ENCODE measurements at places on chromosomes 6 and 20.

- no peak for DNase-seq
Observed at GRCh38 chr6:142857233-142857761, 87.7 kb downstream of the HIVEP2 start.

DNA sequence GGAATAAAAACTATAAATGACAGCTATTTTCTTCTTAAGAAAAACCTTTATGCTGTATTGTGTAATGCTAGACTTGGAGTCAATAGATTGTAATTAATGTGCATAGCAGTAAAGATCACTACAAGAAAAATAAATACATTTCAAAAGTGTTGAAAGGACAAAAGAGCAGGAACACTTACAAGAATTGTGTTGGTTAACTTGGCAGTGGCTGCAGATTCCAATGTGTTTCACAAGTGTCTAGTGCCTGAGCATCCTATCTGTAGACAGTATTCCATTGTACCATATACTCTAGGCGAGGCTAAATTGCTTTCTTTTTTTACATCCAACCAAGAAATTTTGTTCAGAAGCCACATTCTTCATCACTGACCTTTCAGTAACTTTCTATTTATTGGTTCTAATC lies 924.1 kb downstream of the EPHA7 start:
- no peak for DNase-seq

- no peak for DNase-seq
Observed at GRCh38 chr6:86030875-86031274, 388.2 kb upstream of the SYNCRIP start.

- no peak for DNase-seq
Observed at GRCh38 chr20:4780245-4780644, 58.5 kb downstream of the PRND start.

- DNase-seq, result no peak
Observed at GRCh38 chr6:159819932-159820640, 20.0 kb downstream of the PNLDC1 start.

DNA sequence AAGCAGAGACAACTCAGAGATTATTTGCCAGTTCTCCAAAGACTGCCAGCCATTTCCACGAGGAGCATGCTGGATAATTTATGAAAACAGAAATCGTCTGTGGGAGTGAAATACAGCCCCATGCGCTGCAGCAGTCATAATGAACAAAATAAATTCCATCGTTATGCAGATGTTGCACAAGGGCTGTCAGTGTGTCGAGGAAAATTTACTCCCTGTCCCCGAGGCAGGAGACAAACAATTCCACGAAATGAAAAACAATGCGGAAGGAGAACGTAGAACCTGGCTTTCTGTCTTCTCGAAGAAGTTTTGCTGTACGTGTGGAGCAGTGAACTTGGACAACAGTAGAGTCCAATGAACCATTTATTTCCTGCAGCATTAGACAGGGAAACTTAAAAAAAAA lies 399.4 kb downstream of the CD83 start:
- DNase-seq, result no peak

GRCh38 chr6:143222801-143223231 lies 162.1 kb downstream of the AIG1 start:
- no peak for DNase-seq

- DNase-seq, result no peak
Observed at GRCh38 chr20:16760431-16761304, 12.5 kb downstream of the OTOR start.

DNA sequence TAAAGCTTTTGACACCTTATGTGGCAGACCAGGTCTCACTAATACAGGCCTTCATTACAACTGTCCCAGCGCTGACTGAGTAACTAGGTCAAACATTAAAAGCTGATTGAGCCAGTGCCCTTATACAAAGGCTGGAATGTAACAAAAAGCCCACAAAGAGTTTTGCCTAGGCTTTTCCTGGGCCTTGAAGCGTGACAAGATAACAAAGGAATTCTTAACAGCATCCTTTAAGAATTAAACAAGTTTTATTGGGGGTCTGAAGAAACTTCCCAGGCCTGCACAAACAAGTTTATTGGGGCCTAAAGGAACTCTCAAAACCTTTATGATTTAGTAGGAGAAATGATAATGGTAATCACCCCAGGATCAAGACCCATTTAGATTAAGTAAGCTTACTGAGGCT lies 267.6 kb upstream of the FAM83B start:
- DNase-seq, result no peak

All from progenitor cell of endocrine pancreas (in vitro differentiated cells).